Daoy (cell line): ENCODE measurements at places on chromosomes 2 and 18. TPM values are rescaled to one million over a fixed set of nuclear protein-coding genes. Genes with fewer than 3 reads are reported as not detected.

DNA sequence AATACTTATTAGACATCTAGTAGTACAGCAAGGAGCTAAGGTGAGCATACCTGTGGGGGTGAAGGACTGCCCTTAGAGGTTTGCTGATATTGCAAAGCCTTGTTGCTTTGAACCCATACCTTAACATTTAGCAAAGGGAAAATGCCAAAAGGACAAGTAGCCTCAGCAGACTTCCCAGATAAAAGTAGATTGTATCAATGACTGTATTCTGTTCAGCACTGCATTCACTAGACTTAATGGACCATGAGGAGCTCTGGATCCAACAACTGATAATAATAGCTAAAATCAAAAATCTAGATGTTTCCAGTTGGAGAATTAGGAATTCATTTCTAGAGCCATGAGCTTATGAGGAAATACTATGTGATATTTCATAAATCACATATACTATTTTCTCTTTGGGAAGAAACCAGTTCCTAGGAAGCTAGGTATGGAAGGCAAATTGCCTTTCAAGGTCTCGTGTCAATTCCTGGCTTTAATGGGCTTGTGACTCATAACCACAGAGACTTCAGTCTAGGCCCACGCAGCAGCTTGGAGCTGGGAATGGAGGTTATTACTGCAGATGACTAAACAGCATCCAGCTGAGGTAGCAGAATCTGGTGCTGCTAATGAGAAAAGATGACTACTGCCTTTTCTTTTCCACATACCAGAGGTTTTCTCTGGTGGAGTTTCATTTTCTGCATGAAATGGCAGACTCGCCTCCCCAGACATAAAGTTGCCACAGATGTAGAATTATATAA, 191.2 kb upstream of the NABP1 start:
- peak; percentile 96 for DNase-seq

- DNase-seq, result no peak
Measured at GRCh38 chr2:10944799-10945198, 33.1 kb downstream of the KCNF1 start.

GRCh38 chr2:128411431-128411830, 92.8 kb upstream of the HS6ST1 start:
- no peak for DNase-seq

DNA sequence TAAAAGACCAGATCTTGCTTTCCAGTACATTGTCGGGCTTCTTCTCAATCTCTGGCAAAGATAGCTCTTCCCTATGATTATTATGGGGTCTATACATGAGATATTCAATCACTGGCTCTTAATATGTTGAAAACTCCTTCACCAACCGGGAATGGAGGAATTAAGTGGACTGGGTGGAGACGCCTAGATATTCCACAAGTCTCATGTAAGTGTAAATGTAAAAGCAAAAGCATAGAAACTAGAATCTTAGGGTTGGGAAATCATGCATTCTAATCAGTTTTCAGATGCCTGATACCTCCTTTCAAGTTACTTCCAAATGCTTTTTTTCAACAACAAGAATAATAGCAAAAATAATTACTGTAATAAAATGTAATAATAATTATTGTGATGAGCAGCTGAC, 38.0 kb downstream of the DPP4 start:
- DNase-seq, result no peak

GRCh38 chr18:39675906-39676305, 2110.3 kb upstream of the CELF4 start:
- no peak for DNase-seq

Gene FABP1
- total RNA-seq, result not detected in 2 replicates

Gene REEP1
- total RNA-seq, result 4.1 TPM in 2 replicates

DNA sequence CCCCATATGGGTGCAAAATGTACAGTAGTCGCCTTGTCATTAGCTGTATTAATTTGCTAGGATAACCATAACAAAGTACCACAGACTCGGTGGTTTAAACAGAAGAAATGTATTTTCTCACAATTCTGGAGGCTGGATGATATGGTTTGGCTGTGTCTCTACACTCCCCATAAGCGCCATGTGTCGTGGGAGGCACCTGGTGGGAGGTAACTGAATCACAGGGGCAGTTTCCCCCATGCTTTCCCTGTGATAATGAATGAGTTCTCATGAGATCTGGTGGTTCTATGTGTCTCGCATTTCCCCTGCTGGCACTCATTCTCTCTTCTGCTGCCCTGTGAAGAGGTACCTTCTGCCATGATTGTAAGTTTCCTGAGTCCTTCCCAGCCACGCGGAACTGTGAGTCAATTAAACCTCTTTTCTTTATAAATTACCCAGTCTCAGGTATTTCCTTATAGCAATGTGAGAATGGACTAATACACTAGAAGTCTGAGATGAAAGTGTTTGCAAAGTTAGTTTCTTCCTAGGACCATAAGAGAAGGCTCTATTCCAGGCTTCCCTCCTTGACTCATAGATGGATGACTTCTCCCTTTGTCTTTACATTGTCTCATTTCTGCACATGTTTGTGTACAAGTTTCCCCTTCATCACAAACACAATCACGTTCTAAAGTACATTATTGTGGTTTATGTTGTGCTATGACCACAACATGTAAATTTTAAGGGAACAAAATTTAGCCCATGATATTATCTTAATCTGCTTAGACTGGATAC, 1442.6 kb downstream of the SUCLG1 start:
- no peak for DNase-seq

- no peak for DNase-seq
Measured at GRCh38 chr2:225824748-225825449, 425.4 kb downstream of the NYAP2 start.

GRCh38 chr2:233122541-233122940, 62.4 kb downstream of the INPP5D start:
- DNase-seq, result no peak

Gene AKAIN1
- not detected in 2 replicates for total RNA-seq

DNA sequence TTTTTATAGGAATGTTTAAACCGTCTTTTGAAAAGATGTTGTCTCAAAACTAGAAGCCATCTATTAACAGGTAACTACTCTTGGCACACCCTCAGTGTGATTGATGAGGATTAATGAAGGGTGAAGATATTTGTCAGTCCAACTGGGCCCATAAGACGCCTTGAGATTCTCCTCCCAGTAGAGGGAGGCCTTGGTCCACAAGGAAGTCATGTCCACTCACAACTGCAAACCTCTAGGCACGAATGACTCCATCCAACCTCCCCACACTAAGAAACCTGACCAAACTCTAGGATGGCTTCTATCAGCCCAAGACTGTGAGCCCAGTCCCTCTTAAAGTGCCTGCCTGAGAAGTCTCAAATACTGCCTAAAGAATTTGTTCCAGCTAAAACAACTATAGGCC, 19.2 kb upstream of the GRP start:
- no peak for DNase-seq

DNA sequence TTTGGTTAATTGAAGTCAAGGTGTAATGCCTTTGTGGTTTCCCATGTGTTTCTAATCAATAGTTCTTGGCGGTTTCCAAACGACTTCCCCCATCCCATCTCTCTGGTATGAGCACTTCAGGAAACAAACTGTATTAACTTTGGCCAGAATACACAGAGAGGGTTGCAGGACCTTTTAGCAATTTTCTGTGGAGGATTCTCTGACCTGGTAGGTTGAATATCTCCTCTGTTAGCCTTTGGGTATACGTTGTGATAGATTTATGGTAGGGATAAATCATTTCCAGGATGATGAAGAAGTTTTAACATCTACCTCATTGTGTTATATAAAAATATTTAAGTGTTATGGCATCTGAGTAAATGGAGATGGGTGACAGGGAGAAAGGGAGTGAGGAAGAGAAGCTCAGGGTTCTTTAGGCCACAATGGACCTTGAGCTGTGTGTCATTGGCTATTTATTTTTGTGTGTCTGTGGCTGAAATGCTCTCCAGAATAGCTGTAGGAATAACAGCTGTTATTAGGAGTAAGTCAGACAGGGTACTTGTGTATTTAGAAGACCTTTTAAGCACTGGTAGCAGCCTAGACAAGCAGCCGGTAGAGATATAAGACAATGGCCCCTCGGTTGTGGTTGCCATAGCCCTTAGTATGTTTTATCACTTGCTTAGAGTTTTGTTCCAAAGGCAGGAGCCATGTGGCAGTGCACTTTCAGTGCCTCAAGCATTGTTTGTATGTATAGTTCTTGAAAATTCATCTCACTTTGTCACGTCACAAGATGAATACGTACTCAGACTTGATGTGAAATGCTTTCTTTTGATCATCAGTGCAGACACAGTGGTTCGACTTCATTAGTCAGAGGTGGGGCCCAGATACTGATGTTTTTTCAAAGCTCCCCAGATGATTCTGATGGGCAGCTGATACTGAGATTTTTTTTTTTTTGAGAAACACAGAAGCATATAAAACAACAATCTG, 91.1 kb downstream of the FMNL2 start:
- DNase-seq, result no peak
